Pancreas (tissue), 10 donors: ENCODE measurements at places on chromosomes 5 and 9. TPM values are rescaled to one million over a fixed set of nuclear protein-coding genes. Genes with fewer than 3 reads are reported as not detected.

ADAMTSL1 gene
- 0.24 TPM for total RNA-seq

DNA sequence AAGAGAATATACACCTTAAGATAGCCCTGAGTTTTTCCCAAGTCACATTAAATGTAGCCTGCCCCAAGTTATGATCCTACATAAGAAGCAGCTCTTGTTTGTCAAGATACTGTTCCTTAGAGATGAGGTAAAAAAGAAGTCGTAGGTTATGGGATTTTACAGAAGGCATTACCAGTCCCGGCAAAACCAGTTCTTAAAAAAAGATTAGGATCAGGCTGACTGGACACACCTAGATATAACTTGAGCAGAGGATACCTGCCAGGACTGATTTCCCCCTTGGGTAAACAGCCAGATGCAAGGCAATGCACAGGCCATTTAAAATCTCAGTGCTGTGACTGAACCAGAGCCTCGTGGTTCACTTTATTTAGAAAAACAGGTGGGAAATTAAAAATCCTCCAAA lies 14.1 kb upstream of the SEMA5A start:
- DNase-seq, result no peak
- H3K27me3 ChIP-seq, result no peaks in the 10 kb centered on the region
- H3K36me3 ChIP-seq, result no peaks in the 10 kb centered on the region
- H3K4me1 ChIP-seq, result no peaks in the 10 kb centered on the region

GFI1B gene
- 0.31 TPM for total RNA-seq

CDC20B gene
- total RNA-seq, result not detected

GRCh38 chr5:149603920-149604319 lies 22.6 kb downstream of the ARHGEF37 start:
- H3K27me3 ChIP-seq, result no peaks in the 10 kb centered on the region
- H3K4me1 ChIP-seq, result no peaks in the 10 kb centered on the region
- no peak for DNase-seq
- no peak overlapping the region for H3K4me3 ChIP-seq
- H3K27ac ChIP-seq, result no peak overlapping the region
